ENCODE measurements at places on chromosomes 1 and 21. TPM values are rescaled to one million over a fixed set of nuclear protein-coding genes. Genes with fewer than 3 reads are reported as not detected.

Gene C1orf116
- total RNA-seq = 0.28 TPM

Gene C1orf226
- 1.4 TPM for total RNA-seq

Gene LCE1A
- not detected for total RNA-seq

Gene FCGR1A
- 12.2 TPM for total RNA-seq

Gene ATF6
- total RNA-seq = 34.2 TPM

Gene C8B
- not detected for total RNA-seq

Gene MUL1
- 20.1 TPM for total RNA-seq

Gene LRRC7
- total RNA-seq = 0.34 TPM

Gene CCDC185
- total RNA-seq = not detected

GRCh38 chr1:115529216-115529897, 112.4 kb upstream of the VANGL1 start:
- DNase-seq = no peak
- H3K27ac ChIP-seq = no peak overlapping the region
- no peaks in the 10 kb centered on the region for H3K4me1 ChIP-seq
- H3K4me3 ChIP-seq = no peak overlapping the region
- no peaks in the 10 kb centered on the region for H3K27me3 ChIP-seq

- H3K4me3 ChIP-seq = no peak overlapping the region
- H3K27ac ChIP-seq = no peak overlapping the region
- DNase-seq = no peak
- no peaks in the 10 kb centered on the region for H3K4me1 ChIP-seq
These were observed 216.8 kb upstream of the CXADR start for GRCh38 chr21:17295997-17296396.

GRCh38 chr1:47763591-47764171, 233.5 kb downstream of the TRABD2B start:
- H3K4me3 ChIP-seq = no peak overlapping the region
- DNase-seq = peak; percentile 47
- H3K27me3 ChIP-seq = no peaks in the 10 kb centered on the region
- H3K4me1 ChIP-seq = no peaks in the 10 kb centered on the region

DNA sequence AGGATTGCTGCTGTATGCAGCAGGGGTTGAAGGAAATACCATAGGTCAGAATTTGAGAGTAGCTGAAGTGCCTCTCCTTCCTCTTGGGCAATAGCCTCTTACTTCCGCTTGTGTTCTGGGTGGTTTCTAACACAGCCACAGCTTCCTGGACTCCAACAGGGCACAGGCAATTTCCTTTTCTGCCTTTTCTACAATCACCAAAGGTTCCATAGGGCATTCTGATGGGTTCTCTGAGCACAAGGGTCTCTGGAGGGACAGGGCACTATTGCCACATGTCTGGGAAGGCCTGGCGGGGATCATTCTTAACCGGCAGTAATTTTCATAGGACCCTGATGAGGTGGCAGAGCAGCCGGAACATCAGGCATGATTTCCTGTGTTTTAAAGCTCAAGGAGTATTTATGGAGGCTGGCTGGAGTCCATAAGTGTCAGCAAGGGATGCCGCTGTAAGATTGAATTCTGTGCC, 5.5 kb upstream of the AGTRAP start:
- H3K27ac ChIP-seq = peak overlapping the region; percentile 84
- DNase-seq = no peak
- no peaks in the 10 kb centered on the region for H3K27me3 ChIP-seq

GRCh38 chr1:63731117-63732043, 42.4 kb upstream of the ROR1 start:
- H3K27ac ChIP-seq = peak overlapping the region; percentile 47
- H3K36me3 ChIP-seq = no peaks in the 10 kb centered on the region
- no peaks in the 10 kb centered on the region for H3K4me1 ChIP-seq
- H3K4me3 ChIP-seq = no peak overlapping the region

DNA sequence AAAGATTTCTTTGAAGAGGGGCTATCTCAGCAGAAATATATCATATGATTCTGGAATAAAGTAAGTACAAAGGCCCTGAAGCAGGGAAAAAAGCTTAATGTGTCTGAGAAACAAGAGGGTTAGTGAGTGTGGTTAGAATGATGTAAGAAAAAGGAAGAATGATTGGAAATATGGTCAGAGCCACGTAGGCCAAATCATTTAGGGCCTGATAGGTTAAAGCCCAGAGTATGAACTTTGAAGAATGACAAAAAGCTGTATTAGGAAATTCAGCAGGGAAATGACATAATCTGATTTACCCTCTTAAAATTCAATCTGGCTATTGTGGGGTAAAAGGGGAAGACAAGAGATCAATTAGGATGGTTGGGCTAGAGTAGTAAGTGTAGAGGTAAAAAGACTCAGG, 69.0 kb upstream of the MUTYH start:
- H3K36me3 ChIP-seq = no peaks in the 10 kb centered on the region
- H3K27me3 ChIP-seq = no peaks in the 10 kb centered on the region
- no peak overlapping the region for H3K27ac ChIP-seq
- no peak for DNase-seq

DNA sequence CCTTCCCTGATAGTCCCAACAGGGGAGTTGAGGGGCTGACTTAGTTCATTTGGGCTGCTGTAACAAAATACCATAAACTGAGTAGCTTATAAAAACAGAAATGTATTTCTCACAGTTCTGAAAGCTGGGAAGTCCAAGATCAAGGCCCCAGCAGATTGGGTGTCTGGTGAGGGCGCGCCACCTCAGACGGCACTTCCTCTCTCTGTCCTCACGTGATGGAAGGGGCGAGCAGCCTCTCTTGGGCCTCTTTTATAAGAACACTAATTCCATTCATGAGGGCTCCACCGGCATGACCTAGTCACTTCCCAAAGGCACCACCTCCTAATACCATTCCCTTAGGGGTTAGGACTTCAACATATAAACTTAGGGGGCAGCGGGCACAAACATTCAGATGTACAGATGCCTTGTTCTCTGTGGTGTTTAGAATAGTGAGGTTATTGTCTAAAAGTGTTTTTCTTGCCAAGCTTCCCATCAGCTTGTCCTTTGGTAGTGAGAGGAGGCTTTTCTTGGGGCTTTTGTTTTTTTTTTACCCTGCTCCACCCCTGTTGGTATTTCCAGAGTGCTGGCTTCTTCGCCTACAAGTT, 20.3 kb downstream of the NIPAL3 start:
- DNase-seq = no peak
- H3K4me1 ChIP-seq = no peaks in the 10 kb centered on the region
- no peak overlapping the region for H3K4me3 ChIP-seq
- H3K27me3 ChIP-seq = no peaks in the 10 kb centered on the region

DNA sequence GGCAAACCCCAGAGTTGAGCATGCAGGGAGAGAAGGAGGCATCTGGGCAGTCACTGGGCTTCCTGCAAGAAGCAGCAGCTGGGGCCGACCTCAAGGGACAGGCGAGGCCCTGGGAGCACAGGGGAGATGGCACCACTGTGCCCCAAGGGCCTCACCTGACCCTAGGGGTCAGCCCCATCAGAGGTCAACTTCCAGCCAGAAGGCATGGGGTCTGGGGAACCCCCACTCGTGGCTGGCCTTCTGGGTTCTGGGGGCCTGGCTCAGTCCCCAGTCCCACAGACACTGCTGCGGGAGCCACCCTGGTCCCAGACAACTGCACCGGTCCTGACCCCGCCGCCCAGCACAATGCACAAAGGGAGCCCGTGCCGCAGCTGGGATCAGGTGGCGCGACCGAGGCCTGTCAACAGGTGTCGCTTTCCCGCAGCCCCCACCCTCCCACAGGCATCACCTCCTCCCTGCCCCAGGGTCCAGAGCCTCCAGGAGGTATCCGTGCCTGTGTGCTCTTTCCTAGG, 6.2 kb downstream of the WNT9A start:
- no peaks in the 10 kb centered on the region for H3K36me3 ChIP-seq
- H3K4me3 ChIP-seq = no peak overlapping the region
- peaks cover 4% of the 10 kb centered on the region for H3K27me3 ChIP-seq

GRCh38 chr21:26195708-26196107, 25.1 kb upstream of the APP start:
- no peak for DNase-seq
- no peak overlapping the region for H3K27ac ChIP-seq
- no peaks in the 10 kb centered on the region for H3K4me1 ChIP-seq
- H3K4me3 ChIP-seq = no peak overlapping the region
- H3K36me3 ChIP-seq = no peaks in the 10 kb centered on the region
- H3K27me3 ChIP-seq = no peaks in the 10 kb centered on the region

- H3K27ac ChIP-seq = no peak overlapping the region
- H3K4me1 ChIP-seq = peaks cover 26% of the 10 kb centered on the region
- no peak overlapping the region for H3K4me3 ChIP-seq
- H3K36me3 ChIP-seq = no peaks in the 10 kb centered on the region
- H3K27me3 ChIP-seq = no peaks in the 10 kb centered on the region
These were observed 4.5 kb downstream of the ATXN7L2 start for GRCh38 chr1:109488201-109488600.

- no peak overlapping the region for H3K27ac ChIP-seq
- no peak overlapping the region for H3K4me3 ChIP-seq
- no peaks in the 10 kb centered on the region for H3K36me3 ChIP-seq
- no peaks in the 10 kb centered on the region for H3K27me3 ChIP-seq
- H3K4me1 ChIP-seq = no peaks in the 10 kb centered on the region
- peak; percentile 61 for DNase-seq
These were observed 154.5 kb downstream of the PEX14 start for GRCh38 chr1:10629091-10629815.

GRCh38 chr1:75722966-75723365, 1.5 kb upstream of the ACADM start:
- no peak overlapping the region for H3K4me3 ChIP-seq
- H3K4me1 ChIP-seq = peaks cover 7% of the 10 kb centered on the region
- no peaks in the 10 kb centered on the region for H3K36me3 ChIP-seq
- H3K27me3 ChIP-seq = no peaks in the 10 kb centered on the region
- no peak overlapping the region for H3K27ac ChIP-seq

GRCh38 chr1:85274969-85275453, 1.4 kb downstream of the BCL10 start:
- peaks cover 13% of the 10 kb centered on the region for H3K36me3 ChIP-seq
- H3K4me1 ChIP-seq = peaks cover 43% of the 10 kb centered on the region
- peak overlapping the region; percentile 94 for H3K4me3 ChIP-seq
- DNase-seq = no peak
- peak overlapping the region; percentile 98 for H3K27ac ChIP-seq
- no peaks in the 10 kb centered on the region for H3K27me3 ChIP-seq

- H3K27ac ChIP-seq = no peak within 1 kb of the TSS
- peaks cover 28% of the 10 kb centered on the region for H3K27me3 ChIP-seq
- DNase-seq = no peak
These were observed at the start of gene CHRM3 for GRCh38 chr1:239386453-239387303. Gene CHRM3 (plus strand): TSS chr1:239386568. CDS start chr1:239907452, 520,884 bp downstream.

GRCh38 chr1:203556047-203556851, 62.3 kb downstream of the OPTC start:
- H3K4me3 ChIP-seq = no peak overlapping the region

DNA sequence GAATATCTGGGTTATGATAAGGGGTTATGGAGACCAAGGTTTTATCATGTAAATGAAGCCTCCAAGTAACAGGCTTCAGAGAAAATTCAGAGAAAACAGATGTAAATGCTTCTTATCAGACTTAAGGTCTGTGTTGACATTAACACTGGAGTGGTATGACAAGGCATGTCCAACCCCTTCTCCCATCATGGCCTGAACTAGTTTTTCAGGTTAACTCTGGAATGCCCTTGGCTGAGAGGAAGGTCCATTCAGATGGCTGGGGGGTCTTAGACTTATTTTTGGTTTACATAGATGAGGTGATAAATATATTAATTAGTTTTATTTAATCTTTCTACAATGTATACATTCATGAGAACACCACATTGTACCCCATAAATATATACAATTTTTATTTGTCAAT, 399.6 kb downstream of the TBX15 start:
- no peaks in the 10 kb centered on the region for H3K36me3 ChIP-seq
- DNase-seq = no peak
- H3K27me3 ChIP-seq = no peaks in the 10 kb centered on the region
- no peaks in the 10 kb centered on the region for H3K4me1 ChIP-seq
- no peak overlapping the region for H3K4me3 ChIP-seq

DNA sequence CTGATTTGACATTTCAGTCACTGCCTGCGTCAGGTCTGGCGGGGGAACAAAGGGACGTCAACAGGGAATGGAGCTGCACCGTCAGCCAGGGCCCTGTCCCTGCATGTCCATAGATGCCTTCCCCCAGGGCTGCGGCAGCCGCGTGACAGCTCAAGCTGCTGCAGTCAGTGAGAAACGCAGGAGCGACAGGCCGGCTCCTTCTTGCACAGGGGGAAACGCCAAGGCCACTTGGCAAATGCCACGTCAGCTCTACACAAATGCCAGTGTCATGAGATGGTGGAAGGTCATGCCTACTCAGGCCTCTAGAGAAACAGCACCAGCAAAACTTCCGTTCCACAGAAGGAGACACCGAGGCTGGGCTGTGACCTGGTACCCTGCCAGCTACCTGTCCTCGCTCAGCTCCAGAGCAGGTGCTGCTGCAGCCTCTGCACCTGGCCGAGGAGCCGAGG, 37.7 kb downstream of the SYF2 start:
- DNase-seq = no peak
- no peak overlapping the region for H3K4me3 ChIP-seq
- H3K36me3 ChIP-seq = no peaks in the 10 kb centered on the region
- no peak overlapping the region for H3K27ac ChIP-seq
- H3K4me1 ChIP-seq = peaks cover 28% of the 10 kb centered on the region
- no peaks in the 10 kb centered on the region for H3K27me3 ChIP-seq

DNA sequence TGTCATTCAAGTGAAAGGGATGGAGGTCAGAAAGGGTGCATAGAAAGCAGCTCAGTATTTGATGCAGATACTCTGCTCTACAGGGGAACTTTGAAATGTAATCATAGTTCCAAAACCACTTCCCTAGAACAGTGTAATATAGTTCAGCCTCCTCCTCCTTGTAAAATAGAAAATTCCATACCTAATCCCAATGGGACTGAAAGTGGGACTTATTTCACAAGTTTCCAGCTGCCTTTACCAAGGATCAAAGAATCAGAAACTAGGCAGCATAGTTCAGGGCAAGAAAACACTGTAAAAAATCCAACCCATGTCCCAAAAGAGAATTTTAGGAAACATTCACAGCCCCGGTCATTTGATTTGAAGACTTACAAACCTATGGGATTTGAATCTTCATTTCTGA, 8.1 kb upstream of the TMCO2 start:
- no peaks in the 10 kb centered on the region for H3K4me1 ChIP-seq
- H3K36me3 ChIP-seq = peaks cover 2% of the 10 kb centered on the region
- H3K27ac ChIP-seq = no peak overlapping the region
- DNase-seq = no peak

GRCh38 chr1:162753001-162753658, 37.4 kb upstream of the HSD17B7 start:
- no peaks in the 10 kb centered on the region for H3K27me3 ChIP-seq
- H3K4me1 ChIP-seq = no peaks in the 10 kb centered on the region
- H3K36me3 ChIP-seq = peaks cover 7% of the 10 kb centered on the region
- no peak for DNase-seq

DNA sequence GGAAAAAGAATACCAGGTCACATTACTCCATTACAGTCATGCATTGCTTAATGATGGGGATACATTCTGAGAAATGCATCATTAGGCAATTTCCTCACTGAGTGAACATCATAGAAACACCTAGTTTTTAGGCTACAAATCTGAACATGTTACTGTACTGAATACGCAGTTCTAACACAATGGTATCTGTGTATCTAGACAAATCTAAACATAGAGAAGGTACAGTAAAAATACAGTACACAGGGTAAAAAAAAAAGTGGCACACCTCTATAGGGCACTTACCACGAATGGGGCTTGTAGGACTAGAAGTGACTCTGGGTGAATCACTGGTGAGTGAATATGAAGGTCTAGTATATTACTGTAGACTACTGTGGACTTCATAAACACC, 115.7 kb downstream of the AKT3 start:
- peaks cover 56% of the 10 kb centered on the region for H3K4me1 ChIP-seq
- H3K27me3 ChIP-seq = no peaks in the 10 kb centered on the region
- DNase-seq = no peak
- H3K4me3 ChIP-seq = no peak overlapping the region
- peaks cover 9% of the 10 kb centered on the region for H3K36me3 ChIP-seq

- H3K27me3 ChIP-seq = no peaks in the 10 kb centered on the region
- H3K4me1 ChIP-seq = no peaks in the 10 kb centered on the region
- no peaks in the 10 kb centered on the region for H3K36me3 ChIP-seq
These were observed 50.0 kb downstream of the YARS1 start for GRCh38 chr1:32767156-32767555.
